ENCODE measurements at places on chromosomes 3 and 15.

DNA sequence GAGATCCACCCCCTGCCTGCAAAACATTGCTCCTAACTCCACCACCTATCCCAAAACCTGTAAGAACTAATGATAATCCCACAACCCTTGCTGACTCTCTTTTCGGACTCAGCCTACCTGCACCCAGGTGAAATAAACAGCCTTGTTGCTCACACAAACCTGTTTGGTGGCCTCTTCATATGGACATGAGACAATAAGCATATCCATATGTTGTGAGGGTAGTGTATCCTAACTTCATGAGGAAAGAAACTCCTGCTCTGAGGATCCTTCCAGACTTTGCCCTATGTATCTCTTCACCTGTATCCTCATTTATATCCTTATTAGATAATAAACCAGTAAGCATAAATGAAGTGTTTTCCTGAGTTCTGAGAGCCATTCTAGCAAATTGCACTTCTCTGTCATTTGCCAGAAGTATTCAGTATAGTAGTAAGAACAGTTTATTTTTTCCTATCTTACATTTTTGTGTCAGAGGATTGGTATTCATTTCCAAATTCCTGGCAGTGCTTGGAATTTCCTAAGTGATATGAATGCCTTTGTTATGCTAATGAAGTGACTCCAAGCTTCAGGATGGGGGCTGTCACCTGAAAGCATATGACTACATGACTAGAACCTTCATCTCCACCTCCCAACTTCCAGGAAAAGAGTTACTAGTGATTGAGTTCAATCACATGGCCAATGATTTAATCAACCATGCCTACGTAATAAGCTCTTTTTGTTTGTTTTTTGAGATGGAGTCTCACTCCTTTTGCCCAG is 30.2 kb downstream of the TTBK2 start:
- DNase-seq: peak; percentile 75

- no peak for DNase-seq
Observed at GRCh38 chr15:57923306-57923705, 142.2 kb downstream of the ALDH1A2 start.

- DNase-seq: no peak
Observed at GRCh38 chr3:152039887-152040286, 166.4 kb downstream of the SUCNR1 start.

DNA sequence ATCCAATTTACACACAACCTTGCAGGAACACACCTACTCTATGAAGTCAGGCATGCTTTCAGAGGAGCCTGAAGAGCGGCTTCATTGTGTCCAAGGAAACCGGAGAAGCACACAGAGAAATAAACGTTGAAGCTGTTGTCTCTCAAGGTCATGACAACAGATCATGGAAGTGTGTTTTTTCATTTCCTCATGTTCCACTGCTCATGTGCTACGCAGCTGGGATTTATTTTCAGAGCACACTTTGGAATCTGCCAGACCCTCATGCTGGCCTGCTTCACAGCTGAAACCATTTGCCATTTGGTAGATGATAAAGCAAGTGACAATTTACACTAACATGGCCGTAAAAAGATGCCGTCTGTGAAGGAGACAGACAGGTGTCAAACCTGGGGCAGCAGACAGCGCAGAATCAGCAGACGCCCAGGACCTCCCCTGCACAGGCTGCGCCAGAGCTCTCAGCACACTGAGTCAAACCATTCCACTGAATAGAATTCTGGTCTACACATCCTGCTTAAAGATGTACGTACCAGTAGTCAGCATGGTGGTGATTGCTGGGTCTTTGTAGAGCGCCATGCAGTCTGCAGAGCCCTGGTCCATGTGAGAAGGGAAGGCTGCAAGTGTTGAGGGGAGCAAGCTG is 99.3 kb downstream of the ARNT2 start:
- DNase-seq: no peak

- DNase-seq: peak; percentile 22
Observed at GRCh38 chr3:4776980-4777581, 202.2 kb upstream of the BHLHE40 start.

- DNase-seq: no peak
Observed at GRCh38 chr15:38201714-38202113, 50.9 kb upstream of the SPRED1 start.

GRCh38 chr15:96075895-96076294 is 254.6 kb upstream of the NR2F2 start:
- DNase-seq: no peak

- DNase-seq: no peak
Observed at GRCh38 chr3:123655400-123655799, 70.5 kb upstream of the HACD2 start.
